ENCODE measurements at places on chromosomes 3 and 15. TPM values are rescaled to one million over a fixed set of nuclear protein-coding genes. Genes with fewer than 3 reads are reported as not detected.

The CSPG4 gene
- 4.4 TPM for polyA plus RNA-seq

The MYO5A gene
- polyA plus RNA-seq: 11.7 TPM

The SCAANT1 gene
- 4.4 TPM for polyA plus RNA-seq

The TRAT1 gene
- polyA plus RNA-seq: 0.84 TPM

The CLCN2 gene
- 46.7 TPM for polyA plus RNA-seq

The GP5 gene
- polyA plus RNA-seq: not detected

The TPRG1 gene
- 15.5 TPM for polyA plus RNA-seq

The MKRN3 gene
- 4.5 TPM for polyA plus RNA-seq

The ITIH1 gene
- 2.9 TPM for polyA plus RNA-seq

The ATP13A5 gene
- polyA plus RNA-seq: 0.26 TPM

The GOLGA6L4 gene
- 11.1 TPM for polyA plus RNA-seq

GRCh38 chr3:10945683-10946287 lies 46.8 kb upstream of the SLC6A1 start:
- peaks cover 12% of the 10 kb centered on the region for H3K4me1 ChIP-seq
- no peaks in the 10 kb centered on the region for H3K36me3 ChIP-seq
- no peak overlapping the region for H3K27ac ChIP-seq
- H3K27me3 ChIP-seq: no peaks in the 10 kb centered on the region

DNA sequence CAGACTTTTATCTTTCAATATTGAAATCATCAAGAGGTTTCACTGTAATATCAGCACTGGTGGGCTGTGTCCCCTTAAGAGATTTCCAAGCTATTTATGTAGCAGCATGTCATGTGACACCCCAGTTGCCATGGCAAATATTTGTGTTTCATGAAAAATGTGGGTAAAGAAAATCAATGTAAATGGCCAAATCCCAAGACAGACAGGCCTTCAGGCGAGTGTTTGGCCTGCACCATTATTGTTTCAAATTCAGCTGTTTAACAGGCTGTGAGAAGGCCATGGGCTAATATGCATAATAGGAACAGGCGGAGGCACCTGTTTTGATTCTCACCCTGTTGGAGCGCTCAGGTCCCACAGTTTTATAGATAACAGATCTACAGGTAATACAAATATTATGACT lies 104.2 kb downstream of the IQCH start:
- no peak overlapping the region for H3K27ac ChIP-seq
- H3K27me3 ChIP-seq: no peaks in the 10 kb centered on the region
- H3K4me1 ChIP-seq: no peaks in the 10 kb centered on the region
- no peak overlapping the region for H3K4me3 ChIP-seq

DNA sequence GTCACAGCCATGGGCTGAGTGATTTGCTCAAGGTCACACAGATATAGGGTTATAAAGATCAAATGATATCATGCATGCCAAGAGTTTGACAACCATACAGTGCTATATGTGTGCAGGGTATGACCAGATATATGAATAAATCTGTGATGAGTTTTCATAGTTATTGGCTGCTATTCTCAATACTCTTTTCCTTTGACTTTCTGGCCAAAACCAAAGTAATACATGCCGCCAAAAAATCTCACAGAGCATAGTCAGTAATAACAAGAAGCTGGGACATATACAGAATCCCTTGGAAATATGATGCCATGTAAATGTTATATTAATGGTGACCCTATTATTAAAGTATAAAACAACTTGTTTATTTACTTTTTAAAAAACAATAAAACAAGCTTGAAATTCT lies 11.6 kb upstream of the TSC22D2 start:
- DNase-seq: no peak
- no peaks in the 10 kb centered on the region for H3K27me3 ChIP-seq
- no peak overlapping the region for H3K4me3 ChIP-seq
- peak overlapping the region; percentile 31 for H3K27ac ChIP-seq

- H3K4me3 ChIP-seq: peak overlapping the region; percentile 88
- H3K4me1 ChIP-seq: peaks cover 19% of the 10 kb centered on the region
- no peaks in the 10 kb centered on the region for H3K36me3 ChIP-seq
- no peaks in the 10 kb centered on the region for H3K27me3 ChIP-seq
- peak; percentile 48 for DNase-seq
- H3K27ac ChIP-seq: peak overlapping the region; percentile 95
Measured at GRCh38 chr3:48716508-48716981, 476 bp downstream of the IP6K2 start.

DNA sequence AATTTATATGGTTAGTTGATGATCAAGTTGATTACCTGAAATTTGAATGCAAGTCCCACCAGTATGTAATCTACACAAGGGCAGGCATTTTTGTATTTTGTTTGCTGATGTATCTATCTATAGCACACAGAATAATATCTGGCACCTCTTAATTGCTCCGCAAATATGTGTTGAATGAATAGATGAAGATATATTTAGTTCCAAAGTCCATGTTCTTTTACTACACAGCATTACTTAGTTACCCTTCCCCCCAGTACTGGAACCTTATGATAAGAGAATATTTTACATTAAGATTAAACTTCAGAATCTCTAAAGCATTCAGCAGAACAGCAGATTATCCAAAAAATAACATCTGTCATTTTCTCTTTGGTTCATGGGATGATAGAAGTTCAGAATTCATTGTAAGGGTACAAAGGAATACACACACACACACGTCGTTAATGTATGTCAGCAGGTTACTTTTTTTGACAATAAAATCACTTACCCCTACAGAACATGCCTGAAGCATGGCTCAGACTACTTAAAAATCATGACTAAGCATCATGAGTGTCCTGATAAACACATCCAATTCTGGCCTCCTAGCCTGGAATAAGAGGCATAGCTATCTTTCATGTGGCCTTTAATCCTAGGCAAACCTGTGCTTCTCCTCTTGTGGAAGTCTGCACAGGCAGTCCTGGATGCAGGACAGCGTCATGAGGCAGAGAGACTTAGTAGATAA lies 148.9 kb upstream of the TBC1D5 start:
- no peaks in the 10 kb centered on the region for H3K27me3 ChIP-seq
- no peak overlapping the region for H3K4me3 ChIP-seq
- no peaks in the 10 kb centered on the region for H3K36me3 ChIP-seq
- no peaks in the 10 kb centered on the region for H3K4me1 ChIP-seq
- no peak for DNase-seq

GRCh38 chr3:153889905-153890334 lies 231.3 kb upstream of the ARHGEF26 start:
- no peaks in the 10 kb centered on the region for H3K4me1 ChIP-seq
- H3K36me3 ChIP-seq: no peaks in the 10 kb centered on the region
- DNase-seq: no peak
- no peaks in the 10 kb centered on the region for H3K27me3 ChIP-seq

GRCh38 chr15:73915082-73915481 lies 11.2 kb upstream of the LOXL1 start:
- H3K36me3 ChIP-seq: no peaks in the 10 kb centered on the region
- DNase-seq: no peak
- no peaks in the 10 kb centered on the region for H3K27me3 ChIP-seq
- no peaks in the 10 kb centered on the region for H3K4me1 ChIP-seq
- H3K27ac ChIP-seq: no peak overlapping the region
- H3K4me3 ChIP-seq: no peak overlapping the region

- DNase-seq: no peak
- H3K36me3 ChIP-seq: no peaks in the 10 kb centered on the region
- no peak overlapping the region for H3K27ac ChIP-seq
- no peak overlapping the region for H3K4me3 ChIP-seq
- no peaks in the 10 kb centered on the region for H3K4me1 ChIP-seq
Measured at GRCh38 chr3:112092496-112093179, 6.4 kb downstream of the C3orf52 start.

DNA sequence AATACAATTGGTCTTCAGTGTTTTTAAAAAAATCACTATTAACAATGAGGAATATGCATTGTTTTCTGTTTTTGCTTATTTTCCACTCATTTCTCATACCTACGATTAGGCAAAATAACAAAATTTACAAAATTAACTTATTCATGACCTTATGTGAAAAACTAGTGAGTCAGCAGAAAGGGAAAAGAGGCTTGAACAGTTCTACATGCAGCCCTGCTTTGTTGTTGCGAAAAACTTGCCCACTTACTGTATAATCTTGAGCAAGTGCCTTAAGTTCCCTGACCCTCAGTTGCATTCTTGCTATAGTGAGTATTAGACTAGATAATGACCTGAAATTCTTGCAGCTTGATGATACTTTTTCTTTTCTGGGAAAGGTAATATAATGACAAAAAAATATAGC lies 551.1 kb upstream of the BCHE start:
- H3K27me3 ChIP-seq: no peaks in the 10 kb centered on the region
- no peaks in the 10 kb centered on the region for H3K4me1 ChIP-seq
- no peak overlapping the region for H3K4me3 ChIP-seq
- no peak for DNase-seq
- no peaks in the 10 kb centered on the region for H3K36me3 ChIP-seq
- H3K27ac ChIP-seq: no peak overlapping the region

GRCh38 chr15:82554849-82555248 lies 14.6 kb upstream of the RPS17 start:
- no peaks in the 10 kb centered on the region for H3K36me3 ChIP-seq
- H3K27ac ChIP-seq: no peak overlapping the region
- H3K4me3 ChIP-seq: no peak overlapping the region
- no peak for DNase-seq
- no peaks in the 10 kb centered on the region for H3K4me1 ChIP-seq

DNA sequence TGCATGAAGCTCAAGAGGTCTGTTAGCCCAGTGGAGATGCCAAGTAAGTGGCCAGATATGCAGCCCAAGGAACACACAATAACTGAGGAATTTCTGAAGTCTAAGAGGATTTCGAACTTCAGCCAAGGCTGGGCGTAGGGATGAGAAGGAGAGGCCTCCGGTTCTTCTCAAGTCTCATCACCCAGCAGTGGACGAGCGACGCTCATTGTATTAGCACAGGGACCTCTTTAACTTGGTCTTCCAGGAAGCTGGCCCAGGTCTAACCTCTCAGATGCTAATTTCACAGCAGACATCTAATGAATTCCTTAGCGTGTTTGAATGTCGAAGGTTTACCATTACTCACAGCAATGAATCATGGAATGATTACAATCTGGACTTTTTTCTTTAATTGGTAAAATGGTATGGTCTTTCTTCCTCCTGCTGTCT lies 85.0 kb downstream of the HES1 start:
- no peak overlapping the region for H3K4me3 ChIP-seq
- no peaks in the 10 kb centered on the region for H3K36me3 ChIP-seq
- peaks cover 16% of the 10 kb centered on the region for H3K4me1 ChIP-seq

GRCh38 chr3:116102037-116102436 lies 343.2 kb downstream of the LSAMP start:
- H3K36me3 ChIP-seq: no peaks in the 10 kb centered on the region
- no peak overlapping the region for H3K27ac ChIP-seq
- H3K27me3 ChIP-seq: no peaks in the 10 kb centered on the region

DNA sequence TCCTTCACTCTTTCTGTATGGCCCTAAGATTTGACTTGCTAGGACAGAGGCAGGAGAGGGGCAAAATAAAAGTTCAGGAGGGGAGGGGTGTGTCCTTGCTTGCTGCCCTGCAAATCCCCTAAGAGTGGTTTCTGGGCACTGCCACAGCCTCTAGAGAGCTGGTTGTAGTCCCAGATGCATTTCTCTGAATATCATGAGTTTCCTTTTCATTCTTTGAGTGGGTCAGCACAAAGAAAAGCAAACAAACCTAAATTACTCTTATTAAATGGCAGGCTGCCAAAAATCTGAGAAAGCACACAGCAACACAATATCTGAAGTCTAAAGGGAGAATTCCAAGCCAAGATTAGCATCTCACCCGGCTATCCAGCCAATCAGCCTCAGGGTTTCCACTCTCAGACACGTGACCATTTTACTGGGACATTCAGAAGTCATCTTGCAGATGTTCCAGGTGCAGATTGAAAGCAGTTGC lies 919.3 kb downstream of the TUSC7 start:
- no peaks in the 10 kb centered on the region for H3K4me1 ChIP-seq
- H3K27me3 ChIP-seq: no peaks in the 10 kb centered on the region
- DNase-seq: no peak
- H3K36me3 ChIP-seq: no peaks in the 10 kb centered on the region

- H3K4me1 ChIP-seq: no peaks in the 10 kb centered on the region
- H3K36me3 ChIP-seq: no peaks in the 10 kb centered on the region
- DNase-seq: no peak
- no peak overlapping the region for H3K4me3 ChIP-seq
- no peaks in the 10 kb centered on the region for H3K27me3 ChIP-seq
Measured at GRCh38 chr3:143755978-143756377, 92.3 kb downstream of the SLC9A9 start.

GRCh38 chr15:58438956-58439355 lies 7.2 kb downstream of the LIPC start:
- no peaks in the 10 kb centered on the region for H3K36me3 ChIP-seq
- no peak for DNase-seq
- no peaks in the 10 kb centered on the region for H3K27me3 ChIP-seq
- no peaks in the 10 kb centered on the region for H3K4me1 ChIP-seq
- H3K4me3 ChIP-seq: no peak overlapping the region
- no peak overlapping the region for H3K27ac ChIP-seq

GRCh38 chr15:70974004-70974832 lies 81.6 kb downstream of the LRRC49 start:
- no peak for DNase-seq
- no peak overlapping the region for H3K4me3 ChIP-seq
- no peaks in the 10 kb centered on the region for H3K36me3 ChIP-seq
- no peaks in the 10 kb centered on the region for H3K27me3 ChIP-seq

DNA sequence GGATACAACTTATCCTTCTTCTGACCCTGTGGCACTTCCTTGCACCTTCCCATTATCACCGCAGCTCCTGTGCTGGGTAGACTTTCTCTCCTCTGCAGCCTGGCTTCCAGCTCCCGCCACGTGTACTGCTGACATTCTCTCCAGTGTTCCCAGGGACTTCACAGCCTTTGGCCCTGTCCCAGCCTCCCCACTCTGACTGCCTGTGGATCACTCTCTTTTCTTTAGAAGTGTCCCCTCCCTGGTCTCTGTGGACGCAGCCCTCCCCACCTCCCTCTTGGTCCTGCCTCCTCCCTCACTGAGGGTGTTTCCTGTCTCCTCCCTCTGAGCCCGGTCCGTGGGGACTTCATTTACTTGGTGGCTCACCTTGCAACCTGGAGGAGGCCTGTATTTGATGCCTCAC lies 17.4 kb downstream of the PDIA5 start:
- H3K27me3 ChIP-seq: no peaks in the 10 kb centered on the region
- no peak overlapping the region for H3K27ac ChIP-seq
- no peak overlapping the region for H3K4me3 ChIP-seq
- H3K4me1 ChIP-seq: peaks cover 67% of the 10 kb centered on the region
- no peaks in the 10 kb centered on the region for H3K36me3 ChIP-seq
- DNase-seq: peak; percentile 82

DNA sequence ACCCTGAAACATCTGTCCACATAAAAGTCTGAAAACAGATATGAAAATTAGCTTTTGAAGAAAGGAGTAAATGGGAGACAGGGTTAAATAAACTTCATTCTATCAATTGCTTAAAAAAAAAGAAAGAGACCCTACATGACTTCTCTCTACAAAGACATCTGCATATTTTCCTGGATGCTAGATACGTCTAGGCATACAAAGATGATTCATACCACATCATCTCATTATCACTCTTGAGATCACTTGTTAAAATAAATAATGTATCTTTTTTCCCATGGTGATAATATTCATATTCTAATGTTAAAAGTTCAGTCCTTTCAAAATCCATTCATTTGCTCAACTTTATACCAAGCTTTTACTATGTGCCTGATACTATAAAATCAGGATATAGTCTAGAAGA lies 295.8 kb downstream of the MAGI1 start:
- no peaks in the 10 kb centered on the region for H3K4me1 ChIP-seq
- no peak for DNase-seq
- no peak overlapping the region for H3K27ac ChIP-seq
- H3K27me3 ChIP-seq: no peaks in the 10 kb centered on the region
- H3K36me3 ChIP-seq: no peaks in the 10 kb centered on the region

- no peaks in the 10 kb centered on the region for H3K27me3 ChIP-seq
- H3K27ac ChIP-seq: no peak overlapping the region
- no peaks in the 10 kb centered on the region for H3K4me1 ChIP-seq
- DNase-seq: no peak
- H3K36me3 ChIP-seq: no peaks in the 10 kb centered on the region
Measured at GRCh38 chr3:193796089-193796488, 203.1 kb downstream of the OPA1 start.
